ENCODE measurements at places on chromosomes 12 and 14. TPM values are rescaled to one million over a fixed set of nuclear protein-coding genes. Genes with fewer than 3 reads are reported as not detected.

DNA sequence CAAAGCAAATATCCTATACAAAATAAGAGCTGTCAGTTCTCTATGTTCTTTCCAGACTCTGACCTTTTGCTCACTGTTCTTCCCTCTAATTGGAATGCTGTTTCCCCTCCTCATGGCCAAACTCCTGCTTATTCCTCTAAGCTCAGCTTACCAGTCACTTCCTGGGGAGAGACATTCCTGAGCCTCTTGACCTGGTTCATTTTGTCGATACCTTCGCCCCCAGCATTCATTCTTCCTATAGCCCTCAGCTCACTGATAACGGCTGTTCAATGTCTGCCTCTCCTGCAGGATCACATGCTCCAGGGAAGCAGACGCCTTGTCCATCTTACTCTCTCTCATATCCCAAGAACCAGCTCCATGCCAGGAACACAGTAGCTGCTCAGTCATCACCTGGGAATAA is 431.0 kb downstream of the MED13L start:
- no peak for DNase-seq

- no peak for DNase-seq
These were observed 36.5 kb downstream of the LRIG3 start for GRCh38 chr12:58883576-58884334.

DNA sequence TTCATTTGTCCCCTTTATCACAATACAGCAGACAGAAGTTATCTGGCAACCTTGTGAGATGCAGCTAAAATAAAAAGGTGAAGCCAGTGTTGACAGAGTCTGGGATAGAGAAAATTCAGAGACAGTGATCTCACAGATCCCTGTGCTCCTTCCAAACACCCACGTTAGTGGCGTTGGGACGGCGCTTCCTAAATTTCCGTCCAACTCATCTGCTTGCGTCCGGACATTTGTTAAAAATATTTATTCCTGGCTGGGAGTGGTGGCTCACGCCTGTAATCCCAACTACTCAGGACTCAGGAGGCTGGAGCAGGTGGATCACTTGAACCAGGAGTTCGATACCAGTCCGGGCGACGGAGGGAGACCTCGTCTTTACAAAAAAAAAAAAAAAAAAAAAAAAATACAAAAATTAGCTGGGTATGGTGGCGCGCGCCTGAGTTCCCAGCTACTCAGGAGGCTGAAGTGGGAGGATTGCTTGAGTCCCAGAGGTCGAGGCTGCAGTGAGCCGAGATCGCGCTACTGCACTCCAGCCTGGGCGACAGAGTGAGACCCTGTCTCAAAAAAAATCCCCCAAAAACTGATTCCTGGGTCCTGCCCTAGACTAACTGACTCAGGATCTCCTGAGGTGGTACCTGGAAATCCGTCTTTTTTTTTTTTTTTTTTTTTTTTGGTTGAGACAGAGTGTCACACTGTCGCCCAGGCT is 708 bp upstream of the TCTN1 start:
- DNase-seq, result no peak

- no peak for DNase-seq
These were observed 78.5 kb upstream of the ZFP36L1 start for GRCh38 chr14:68871392-68871791.

GRCh38 chr12:76623931-76624330 is 64.4 kb upstream of the OSBPL8 start:
- no peak for DNase-seq

DNA sequence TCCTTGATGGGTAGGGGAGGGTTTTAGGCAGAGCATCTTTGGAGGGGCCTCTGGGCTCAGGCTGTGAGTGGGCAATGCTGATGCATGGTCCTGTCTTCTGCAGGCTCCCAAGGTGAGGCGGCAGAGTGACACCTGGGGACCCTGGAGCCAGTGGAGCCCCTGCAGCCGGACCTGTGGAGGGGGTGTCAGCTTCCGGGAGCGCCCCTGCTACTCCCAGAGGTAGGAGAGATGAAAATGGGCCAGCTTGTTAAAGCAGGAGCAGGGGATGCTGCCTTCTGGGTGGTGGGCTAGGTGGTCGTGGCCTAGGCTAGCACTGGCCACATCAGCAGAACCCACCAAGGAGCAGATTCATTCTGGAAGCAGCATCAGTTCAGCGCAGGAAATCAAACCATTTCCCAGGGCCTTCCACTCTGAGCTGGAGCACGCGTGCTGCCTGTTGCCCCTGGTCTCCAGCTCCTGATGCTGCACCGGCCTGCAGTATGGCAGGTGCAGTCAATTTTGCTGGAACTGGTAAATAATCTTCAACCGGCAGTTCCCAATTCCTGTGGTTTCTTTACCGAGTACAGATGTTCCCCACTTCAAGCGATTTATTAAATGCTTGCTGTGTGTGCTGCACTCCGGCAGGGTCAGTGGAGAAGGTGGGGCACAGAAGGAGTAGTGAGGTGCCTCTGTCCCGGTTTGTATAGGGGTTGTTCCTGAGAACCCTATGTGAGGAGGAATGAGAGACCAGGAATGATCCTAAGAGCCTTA is 7.4 kb downstream of the PAPLN start:
- DNase-seq, result no peak

The G2E3 gene
- total RNA-seq, result 3.1 TPM

The KRT74 gene
- total RNA-seq, result not detected
